ENCODE measurements at places on chromosomes 7 and 10. TPM values are rescaled to one million over a fixed set of nuclear protein-coding genes. Genes with fewer than 3 reads are reported as not detected.

Gene FKBP6
- total RNA-seq: not detected

Gene EPHB6
- total RNA-seq: 5.2 TPM

Gene NT5C3A
- 22.2 TPM for total RNA-seq

Gene VIPR2
- 4.6 TPM for total RNA-seq

Gene AS3MT
- 3.7 TPM for total RNA-seq

Gene PTF1A
- total RNA-seq: not detected

Gene SPDYE1
- not detected for total RNA-seq

Gene ABCF2
- 58.7 TPM for total RNA-seq

Gene TMEM236
- 2.9 TPM for total RNA-seq

All from breast epithelium (tissue), 4 donors.